ENCODE measurements at places on chromosomes 3 and 15.

DNA sequence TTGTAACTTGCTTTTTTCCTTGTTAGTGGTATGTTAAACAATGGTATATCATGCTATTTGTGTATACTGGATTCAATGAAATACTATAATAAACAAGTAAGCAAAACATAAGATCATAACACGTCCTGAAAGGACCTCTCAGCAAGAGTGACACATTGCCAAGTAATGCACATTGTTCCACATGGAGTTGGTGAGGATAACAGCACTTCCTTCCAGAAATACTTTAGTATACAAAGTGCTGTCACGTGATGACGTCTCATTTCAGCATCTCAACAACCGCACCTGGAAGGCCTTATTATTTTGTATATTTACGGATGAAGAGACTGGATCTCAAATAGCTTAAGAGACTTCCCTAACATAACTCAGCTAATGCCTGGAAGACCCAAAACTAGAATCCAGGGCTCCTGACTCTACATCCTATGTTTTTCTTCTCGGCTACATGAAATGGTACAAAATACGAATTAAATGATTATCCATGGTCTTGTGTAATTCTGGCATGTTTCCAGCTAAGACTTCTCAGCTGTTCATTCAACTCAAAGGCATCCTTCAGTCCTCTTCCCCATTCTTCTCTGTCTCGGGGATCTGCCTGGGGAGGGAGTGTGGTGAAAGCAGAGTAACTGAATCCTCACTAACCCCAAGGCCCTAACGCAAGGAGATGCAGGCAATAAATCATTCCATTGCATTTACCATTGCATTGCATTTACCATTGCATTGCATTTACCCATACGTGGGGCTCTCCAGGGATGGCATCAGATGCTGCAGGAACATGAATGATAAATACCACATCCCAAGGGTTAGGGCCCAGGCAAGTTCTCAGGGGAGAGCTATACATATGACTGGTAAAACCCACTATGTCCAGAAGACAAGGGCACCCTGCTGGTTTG is 79.2 kb downstream of the LIPC start:
- no peak for DNase-seq

GRCh38 chr3:179333084-179333483 is 10.3 kb downstream of the ZNF639 start:
- DNase-seq = no peak

- DNase-seq = no peak
These were observed 54.9 kb downstream of the KIF9 start for GRCh38 chr3:47227678-47228077.

GRCh38 chr3:54079730-54080325 is 42.5 kb upstream of the CACNA2D3 start:
- no peak for DNase-seq

- no peak for DNase-seq
These were observed 7.5 kb downstream of the PIK3CB start for GRCh38 chr3:138827222-138827621.

DNA sequence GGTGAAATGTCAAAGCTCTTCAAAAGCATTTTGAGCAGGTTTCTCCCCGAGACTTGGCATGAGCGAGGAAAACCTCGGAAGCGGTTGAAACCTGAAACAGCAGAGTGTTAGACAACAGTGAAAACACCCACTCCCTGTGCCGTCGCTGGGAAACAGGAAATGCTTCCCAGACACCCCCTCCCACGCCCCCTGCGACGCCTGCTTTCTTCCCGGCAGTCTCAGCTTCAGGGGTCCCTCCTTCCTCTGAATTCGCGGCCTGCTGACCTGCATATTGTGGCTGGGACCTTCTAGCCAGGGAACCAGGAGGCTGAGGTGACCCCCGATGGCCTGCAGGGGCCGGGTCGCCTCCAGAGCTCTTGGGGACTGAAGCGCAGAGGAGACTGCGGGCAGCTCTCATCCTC is 250.6 kb upstream of the LYSMD4 start:
- DNase-seq = no peak

- DNase-seq = no peak
These were observed 953.4 kb downstream of the ZPLD1 start for GRCh38 chr3:103388214-103388613.

GRCh38 chr15:41429003-41429890 is 12.4 kb downstream of the RTF1 start:
- no peak for DNase-seq

GRCh38 chr3:8848696-8849131 is 79.3 kb upstream of the OXTR start:
- no peak for DNase-seq

DNA sequence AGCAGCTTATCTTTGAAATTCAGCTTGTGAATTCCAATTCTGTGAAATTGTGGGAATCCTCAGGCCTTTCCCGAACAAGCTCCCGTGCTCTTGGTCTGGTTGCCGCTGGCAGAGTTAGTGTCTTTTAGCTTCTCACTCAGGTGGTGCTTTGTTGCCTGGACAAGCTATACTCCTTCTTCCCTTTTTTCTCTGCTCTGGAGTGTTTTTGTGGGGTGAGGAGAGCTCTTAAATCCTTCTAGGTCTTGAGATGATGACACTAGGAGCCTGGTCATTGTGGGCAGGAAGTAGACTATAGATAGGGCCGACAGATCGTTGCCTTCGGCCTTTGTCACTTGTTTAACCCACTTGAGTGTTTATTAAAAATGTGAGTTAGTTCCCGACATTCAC is 93.8 kb downstream of the SLCO3A1 start:
- no peak for DNase-seq

GRCh38 chr15:99249270-99249841 is at the start of gene TTC23:
Gene TTC23, minus strand, starts transcription at chr15:99249581. Its CDS starts 20,869 bp downstream, at chr15:99228712.
- no peak for DNase-seq

DNA sequence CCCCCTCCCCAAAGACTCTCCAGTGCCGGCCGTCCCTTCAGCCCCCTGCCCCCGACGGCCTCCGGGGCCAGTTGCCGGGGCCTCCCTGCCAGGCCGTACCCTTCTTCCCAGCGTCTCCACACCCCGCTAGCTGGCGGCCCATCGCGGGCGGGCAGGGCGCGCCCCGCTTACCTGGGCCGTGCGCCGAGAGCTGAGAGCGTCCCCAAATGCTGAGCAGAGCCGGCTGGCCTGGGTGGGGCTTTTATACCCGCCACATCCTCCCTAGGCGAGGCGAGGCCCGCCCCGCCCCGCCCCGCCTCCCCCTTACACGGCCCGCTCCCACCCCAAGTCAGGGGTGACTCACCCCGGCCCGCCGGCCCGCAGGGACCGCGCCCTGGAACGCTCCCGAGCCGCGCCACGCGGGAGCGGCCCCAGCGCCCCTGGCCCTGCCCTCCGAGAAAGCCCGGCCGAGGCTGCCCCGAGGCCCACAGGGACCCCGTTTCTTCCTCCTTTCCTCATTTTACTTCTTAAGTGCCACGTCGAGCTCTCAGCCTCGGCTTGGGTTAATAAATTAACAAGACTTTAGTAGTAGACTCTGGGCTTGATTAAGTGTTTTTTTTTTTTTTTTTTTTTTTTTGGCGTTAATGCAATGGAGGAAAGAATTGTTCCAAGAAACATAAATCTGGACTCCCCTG is at the start of gene ANXA2:
Gene ANXA2 (minus strand): TSS at position 215 of the 674 bp plus-strand sequence. CDS start 11,911 bp downstream, outside the sequence.
- DNase-seq = peak; percentile 68

GRCh38 chr3:27680517-27681246 is 41.4 kb downstream of the EOMES start:
- no peak for DNase-seq

- no peak for DNase-seq
These were observed 142.5 kb upstream of the MBNL1 start for GRCh38 chr3:152126260-152126659.

GRCh38 chr3:124409650-124410275 is 320.5 kb upstream of the UMPS start:
- DNase-seq = no peak

DNA sequence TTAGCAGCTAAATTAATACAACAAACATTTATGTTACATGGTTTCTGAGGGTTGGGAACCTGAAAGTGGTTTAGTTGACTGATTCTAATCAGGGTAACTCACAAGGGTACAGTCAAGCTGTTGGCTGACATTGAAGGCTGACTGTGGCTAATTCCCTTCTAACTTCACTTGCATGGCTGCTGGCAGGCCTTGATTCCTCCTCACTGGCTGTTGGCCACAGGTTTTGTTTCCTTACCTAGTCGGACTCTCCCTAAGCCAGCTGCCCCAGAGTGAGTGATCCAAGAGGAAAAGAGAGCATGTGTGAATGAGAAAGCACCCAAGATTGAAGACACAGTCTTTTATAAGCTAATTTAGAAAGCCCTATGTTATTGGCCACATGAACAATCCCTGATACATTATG is 700.1 kb downstream of the ROBO1 start:
- no peak for DNase-seq

DNA sequence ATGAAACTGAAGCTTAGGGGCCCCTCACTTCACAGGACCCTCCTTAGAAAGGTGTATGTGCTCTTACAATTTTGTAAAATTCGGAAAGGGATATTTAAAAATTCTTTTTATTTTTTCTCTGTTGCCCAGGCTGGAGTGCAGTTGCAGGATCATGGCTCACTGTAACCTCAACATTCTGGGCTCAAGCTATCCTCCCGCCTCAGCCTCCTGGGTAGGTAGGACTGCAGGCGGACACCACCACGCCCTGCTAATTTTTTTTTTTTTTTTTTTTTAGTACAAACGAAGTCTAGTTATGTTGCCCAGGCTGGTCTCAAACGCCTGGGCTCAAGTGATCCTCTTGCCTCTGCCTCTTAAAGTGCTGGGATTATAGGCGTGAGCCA is 45.1 kb upstream of the SPATA12 start:
- no peak for DNase-seq

- DNase-seq = peak; percentile 82
These were observed 65.6 kb downstream of the RHCG start for GRCh38 chr15:89430530-89431341.

DNA sequence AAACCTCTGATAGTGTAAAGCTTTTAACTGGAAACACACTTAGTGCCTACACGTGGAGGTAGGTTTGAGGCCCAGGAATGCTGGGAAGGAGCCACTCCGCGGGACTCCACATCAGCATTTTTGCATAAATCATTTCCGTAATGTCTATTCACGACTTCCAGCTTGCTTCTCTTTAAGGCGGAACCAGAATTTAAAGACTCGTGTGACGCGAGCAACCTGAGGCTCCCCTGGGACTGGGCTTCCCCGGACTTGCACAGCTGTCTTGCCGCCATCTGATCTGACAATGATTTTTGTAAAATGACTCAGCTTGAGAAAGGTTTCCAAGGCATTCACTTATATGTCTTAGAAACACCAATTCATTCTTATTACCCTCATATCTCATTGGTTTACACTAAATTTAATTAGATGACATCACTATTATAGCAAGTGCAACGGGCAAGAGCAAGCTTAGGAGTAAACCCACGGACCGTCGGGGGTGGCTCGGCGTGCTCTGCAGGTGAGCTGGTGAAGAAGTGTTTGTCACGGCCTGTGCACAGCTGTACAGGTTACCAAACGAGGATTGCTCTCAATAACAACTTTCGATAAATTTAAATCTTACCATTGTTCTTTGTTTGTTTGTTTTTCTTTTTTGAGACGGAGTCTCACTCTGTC is 95.2 kb downstream of the CHSY1 start:
- DNase-seq = no peak

DNA sequence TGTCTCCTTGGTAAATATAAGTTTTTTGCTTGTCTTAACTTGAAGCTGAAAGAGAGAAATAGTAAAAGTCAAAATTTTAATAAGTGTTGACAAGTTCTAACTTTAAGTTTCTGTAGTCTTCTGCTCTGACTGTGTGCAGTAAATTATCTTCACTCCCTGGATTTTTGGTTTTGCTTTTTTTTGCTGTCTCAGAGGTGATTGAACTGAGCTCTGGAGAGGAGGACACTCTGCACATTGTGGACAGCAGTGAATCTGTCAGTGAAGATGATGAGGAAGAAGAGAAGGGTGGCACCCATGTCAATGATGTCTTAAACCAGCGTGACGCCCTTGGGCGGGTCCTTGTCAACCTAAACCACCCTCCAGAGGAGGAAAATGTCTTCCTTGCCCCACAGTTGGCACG is 40.5 kb upstream of the TEX264 start:
- DNase-seq = no peak

GRCh38 chr15:80790236-80790635 is 11.1 kb downstream of the CEMIP start:
- no peak for DNase-seq

DNA sequence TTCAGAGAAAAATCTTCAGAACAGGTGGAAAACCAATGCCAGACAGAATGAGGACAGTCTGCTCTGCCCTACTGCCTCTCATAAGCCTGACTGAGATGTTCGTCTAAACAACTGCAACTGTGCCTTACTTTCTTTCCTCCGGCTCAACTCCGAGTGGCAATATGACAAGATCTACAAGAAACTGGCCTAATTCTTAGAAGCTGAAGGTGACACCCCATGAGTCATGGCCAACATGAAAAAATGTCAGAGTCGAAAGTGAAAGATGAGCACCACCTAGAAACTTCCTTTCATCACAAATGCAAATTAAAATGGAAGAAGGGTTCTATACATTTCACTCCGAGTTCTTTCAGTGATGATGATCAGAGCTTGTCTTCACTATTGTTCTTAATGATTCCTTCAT is 12.9 kb downstream of the PCYT1A start:
- peak; percentile 58 for DNase-seq

DNA sequence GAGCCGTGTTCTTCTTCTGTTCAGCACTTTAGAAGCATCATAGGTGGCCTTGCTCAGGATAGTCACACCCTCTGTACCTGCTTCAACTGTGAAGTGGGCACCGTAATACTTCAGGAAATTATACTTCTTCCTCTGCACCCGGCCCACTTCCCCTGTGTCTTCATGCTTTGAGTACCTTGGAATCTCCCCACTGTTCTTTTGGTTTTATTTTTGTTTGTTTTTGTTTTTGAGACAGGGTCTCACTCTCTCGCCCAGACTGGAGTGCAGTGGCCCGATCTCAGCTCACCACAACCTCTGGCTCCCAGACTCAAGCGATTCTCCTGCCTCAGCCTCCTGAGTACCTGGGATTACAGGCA is 1.7 kb downstream of the P2RY14 start:
- DNase-seq = no peak

GRCh38 chr3:126373146-126373613 is 16.0 kb upstream of the KLF15 start:
- no peak for DNase-seq

DNA sequence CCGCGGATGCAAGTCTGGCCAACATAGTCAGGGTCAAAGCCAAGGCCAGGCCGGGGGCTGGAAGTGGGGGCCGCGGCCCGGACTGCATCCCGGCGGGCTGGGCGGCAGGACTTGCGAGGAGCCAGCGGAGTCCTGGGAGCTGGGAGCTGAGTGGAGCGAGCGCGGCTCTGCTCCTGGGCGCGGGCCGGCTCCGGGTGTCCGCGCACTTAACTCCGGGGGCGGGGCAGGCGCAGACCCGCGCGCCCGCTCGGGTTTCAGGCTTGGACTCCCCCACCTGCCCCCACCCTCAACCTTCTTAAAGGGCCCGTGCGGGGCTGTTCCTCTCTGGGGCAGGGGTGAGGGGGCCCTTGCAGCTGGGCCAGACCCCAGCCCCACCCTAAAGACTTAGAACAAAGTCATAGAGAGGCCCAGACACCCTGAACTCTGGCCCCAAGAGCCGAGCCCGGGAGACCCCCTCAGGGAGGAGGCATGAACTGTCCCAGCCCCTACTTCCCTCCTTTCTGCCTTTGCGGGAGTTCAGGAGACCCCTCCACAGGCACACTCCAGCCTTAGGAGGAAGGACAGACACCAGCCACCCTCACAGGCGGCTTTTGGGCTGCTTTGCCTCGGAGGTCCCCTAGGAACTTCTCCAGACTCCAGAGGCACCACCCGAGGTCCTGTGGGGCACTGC is at the start of gene CSPG4:
Gene CSPG4 (minus strand): TSS at position 181 of the 670 bp plus-strand sequence. CDS start 93 bp downstream, at position 88.
- no peak for DNase-seq
